ENCODE measurements at places on chromosomes 1 and 21. TPM values are rescaled to one million over a fixed set of nuclear protein-coding genes. Genes with fewer than 3 reads are reported as not detected.

Gene CD247
- 1.5 TPM for total RNA-seq

Gene FOXO6
- total RNA-seq = not detected

DNA sequence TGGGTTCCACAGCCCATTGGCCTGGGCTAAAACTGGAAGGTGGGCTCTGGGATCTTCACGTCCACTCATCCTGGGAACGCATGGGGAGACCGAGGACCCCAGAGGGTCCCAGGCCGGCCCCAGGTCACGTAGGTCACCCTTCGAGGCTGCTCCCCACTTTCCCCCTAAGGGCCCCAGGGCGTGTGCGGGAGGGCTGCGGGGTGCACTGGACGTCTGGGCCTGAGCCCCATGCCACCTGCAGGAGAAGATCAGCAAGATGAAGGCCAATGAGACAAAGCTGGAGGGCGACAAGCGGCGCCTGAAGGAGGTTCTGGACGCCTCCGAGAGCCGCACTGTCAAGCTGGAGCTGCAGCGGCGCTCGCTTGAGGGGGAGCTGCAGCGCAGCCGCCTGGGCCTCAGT is 12.5 kb downstream of the MFAP2 start:
- DNase-seq = no peak

- DNase-seq = no peak
These were observed 1334.8 kb downstream of the MRPL39 start for GRCh38 chr21:24272521-24272938.

DNA sequence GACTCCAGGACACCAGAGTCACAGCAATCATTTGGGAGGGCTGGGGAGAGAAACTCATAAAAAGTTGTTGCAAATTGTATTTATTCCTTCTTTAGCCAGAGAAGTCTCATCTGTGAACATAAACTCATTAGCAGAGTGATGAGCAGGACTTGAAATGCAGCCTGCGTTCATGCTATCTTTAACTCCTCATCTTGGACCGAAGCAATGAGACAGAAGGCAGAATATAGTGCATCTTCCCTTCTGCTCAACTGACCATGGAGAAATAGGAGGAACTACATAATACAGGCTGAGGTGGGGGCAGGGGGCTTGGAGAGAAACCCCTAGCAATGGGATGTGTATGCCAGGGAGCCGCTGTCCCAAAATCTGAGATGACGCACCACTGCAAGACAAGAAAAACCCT is 121.8 kb upstream of the AJAP1 start:
- DNase-seq = no peak

Gene IGSF3
- total RNA-seq = 24.0 TPM

DNA sequence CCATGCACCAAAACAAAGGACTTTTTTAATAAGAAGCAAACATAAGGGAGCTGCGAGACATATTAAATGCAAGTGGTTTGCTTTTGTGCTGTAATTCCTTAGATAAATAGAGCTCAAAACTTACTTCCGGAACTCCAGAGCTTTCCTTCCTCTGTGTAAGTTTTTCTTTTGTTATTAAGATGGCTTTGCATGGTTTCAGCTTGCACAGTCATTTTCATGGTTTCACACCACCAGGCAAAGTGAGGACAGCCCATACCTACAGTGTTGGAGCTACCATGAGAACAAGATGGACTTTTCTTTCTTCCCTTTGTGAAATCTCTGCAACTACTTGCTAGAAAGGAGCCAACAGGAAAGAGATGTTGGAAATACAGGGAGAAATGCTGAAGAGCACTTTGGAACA is 368.0 kb downstream of the SETD4 start:
- DNase-seq = no peak

- no peak for DNase-seq
These were observed 4.8 kb downstream of the PTTG1IP start for GRCh38 chr21:44868707-44869106.

- no peak for DNase-seq
These were observed 140.9 kb downstream of the KCNT2 start for GRCh38 chr1:196467230-196467925.

Gene COG2
- total RNA-seq = 33.5 TPM

DNA sequence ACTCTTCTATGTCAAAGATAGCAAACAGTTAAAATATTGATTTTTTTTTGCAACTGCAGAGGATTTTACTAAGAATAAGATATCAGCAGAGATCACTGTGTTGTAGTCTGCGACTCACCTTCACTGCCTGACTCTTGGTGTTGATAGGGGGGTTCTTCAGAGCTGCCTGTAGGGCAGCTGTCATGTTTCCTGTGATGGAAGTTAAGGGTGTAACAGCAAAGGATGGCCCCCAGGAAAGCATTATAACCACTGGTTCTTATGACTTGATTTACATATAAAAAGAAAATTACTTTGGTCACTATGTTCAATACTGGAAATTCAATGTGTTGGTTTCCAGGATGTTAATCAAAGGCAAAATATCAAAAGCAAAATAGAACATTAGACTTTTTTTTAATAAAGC is 2.6 kb downstream of the ARPC5 start:
- DNase-seq = no peak

Gene PPP2R5A
- 27.9 TPM for total RNA-seq
